ENCODE measurements at places on chromosomes 1 and 21.
A peak's percentile ranks its signal among the peaks of the same experiment; 100 is the strongest.

- DNase-seq = no peak
Measured at GRCh38 chr1:12556368-12556930, 61.6 kb downstream of the DHRS3 start.

- no peak for DNase-seq
Measured at GRCh38 chr1:167648978-167649744, 19.1 kb downstream of the RCSD1 start.

DNA sequence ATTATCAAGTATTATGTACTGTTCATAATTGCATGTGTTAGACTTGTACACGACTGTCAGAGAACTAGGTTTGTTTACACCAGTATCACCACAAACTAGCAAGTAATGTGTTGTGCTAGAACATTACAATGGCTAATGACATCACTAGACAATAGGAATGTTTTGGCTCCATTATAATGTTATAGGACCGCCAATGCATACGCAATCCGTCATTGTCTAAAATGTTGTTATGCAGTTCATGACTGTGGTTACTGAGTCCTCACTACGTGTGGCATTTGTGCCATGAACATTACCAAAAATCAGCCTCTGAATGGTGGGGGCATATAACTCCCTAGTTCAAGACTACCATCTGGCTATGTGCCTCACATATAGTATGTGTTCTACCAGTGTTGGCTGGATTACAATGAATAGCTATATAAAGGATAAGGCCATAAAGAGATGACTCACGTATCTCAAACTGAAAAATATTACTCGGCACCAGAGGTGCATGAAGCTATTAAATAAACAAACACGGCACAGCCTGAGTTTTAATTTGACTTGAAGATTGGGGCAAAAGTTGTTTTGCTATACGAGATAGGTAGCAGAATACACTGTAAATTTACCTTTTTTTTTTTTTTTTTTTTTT is 89.1 kb upstream of the COL24A1 start:
- no peak for DNase-seq

GRCh38 chr1:118989006-118989815 is 1.1 kb upstream of the TBX15 start:
- DNase-seq = no peak

- peak; percentile 40 for DNase-seq
Measured at GRCh38 chr1:192530254-192530653, 45.3 kb upstream of the RGS1 start.

GRCh38 chr1:26419494-26419893 is 8.9 kb downstream of the LIN28A start:
- no peak for DNase-seq

DNA sequence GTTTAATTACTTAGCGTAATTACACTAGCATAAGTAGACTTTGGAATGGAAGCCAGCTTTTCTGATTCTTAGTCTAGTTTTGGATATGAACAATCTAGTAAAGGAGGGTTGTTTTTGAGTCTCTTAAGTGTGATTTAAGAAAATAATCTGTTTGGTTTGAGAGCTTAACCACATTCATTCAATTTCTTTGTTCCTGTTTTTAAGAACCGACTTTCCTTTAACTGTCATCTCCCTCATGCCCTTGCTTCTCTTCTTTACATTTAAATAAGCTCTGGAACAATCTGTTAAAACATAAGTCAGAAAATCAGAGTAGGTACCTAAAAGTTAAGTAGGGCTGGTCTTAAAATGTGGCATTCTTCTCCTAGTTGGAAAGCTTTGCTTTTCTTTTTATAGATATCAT is 27.7 kb downstream of the CDC42 start:
- no peak for DNase-seq

GRCh38 chr1:183263886-183264602 is 78.0 kb downstream of the LAMC2 start:
- no peak for DNase-seq

DNA sequence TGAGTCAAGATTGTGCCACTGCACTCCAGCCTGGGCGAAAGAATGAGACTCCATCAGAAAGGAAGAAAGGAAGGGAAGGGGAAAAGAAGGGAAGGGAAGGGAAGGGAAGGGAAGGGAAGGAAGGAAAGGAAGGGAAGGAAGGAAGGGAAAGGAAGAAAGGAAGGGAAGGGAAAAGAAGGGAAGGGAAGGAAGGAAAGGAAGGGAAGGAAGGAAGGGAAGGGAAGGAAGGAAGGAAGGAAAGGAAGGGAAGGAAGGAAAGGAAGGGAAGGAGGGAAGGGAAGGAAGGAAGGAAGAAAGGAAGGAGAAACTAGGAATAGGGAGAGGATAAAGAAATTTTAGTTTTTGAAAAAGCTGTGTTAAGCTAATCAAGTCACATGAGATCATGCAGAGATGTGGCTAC is 33.4 kb upstream of the NID1 start:
- DNase-seq = no peak

DNA sequence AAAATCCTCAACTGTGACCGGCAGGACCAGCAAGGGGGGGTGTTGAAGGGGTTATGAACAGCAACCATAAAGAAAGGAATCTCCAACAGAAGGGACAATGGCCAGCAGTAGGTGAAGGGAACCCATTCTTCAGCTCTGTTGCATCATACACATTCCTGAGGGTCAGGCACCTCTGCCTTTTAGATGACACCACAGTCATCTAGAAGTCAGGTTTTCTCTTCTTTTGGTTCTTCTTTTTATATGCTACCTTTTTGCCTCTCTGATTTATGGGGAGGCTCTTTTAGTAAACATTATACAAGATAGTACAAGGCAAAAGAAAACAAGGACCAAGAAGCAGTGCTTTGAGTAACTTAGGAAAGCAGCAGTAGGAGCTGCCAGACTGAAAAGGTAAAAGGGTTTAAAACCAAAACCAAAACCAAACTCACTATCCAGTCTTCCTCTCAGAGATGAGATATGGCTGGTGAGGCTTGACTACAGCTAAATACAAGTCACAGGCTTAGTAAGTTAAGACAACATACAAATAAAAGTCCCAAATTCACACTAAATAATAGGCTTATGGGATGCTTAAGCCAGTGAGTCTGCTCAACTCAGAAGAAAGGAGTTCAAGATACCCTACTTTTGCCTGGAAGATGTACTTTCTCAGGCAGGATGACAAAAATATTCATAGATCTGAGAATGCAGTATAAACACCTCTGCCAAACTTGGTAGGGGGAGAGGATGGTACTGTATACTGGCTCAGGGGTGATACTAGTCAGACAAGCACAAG is 4.1 kb downstream of the TEX38 start:
- peak; percentile 38 for DNase-seq

- DNase-seq = no peak
Measured at GRCh38 chr1:158686111-158687009, at the start of gene SPTA1. Gene SPTA1, minus strand, starts transcription at chr1:158686715. Its CDS starts 198 bp downstream, at chr1:158686517.

DNA sequence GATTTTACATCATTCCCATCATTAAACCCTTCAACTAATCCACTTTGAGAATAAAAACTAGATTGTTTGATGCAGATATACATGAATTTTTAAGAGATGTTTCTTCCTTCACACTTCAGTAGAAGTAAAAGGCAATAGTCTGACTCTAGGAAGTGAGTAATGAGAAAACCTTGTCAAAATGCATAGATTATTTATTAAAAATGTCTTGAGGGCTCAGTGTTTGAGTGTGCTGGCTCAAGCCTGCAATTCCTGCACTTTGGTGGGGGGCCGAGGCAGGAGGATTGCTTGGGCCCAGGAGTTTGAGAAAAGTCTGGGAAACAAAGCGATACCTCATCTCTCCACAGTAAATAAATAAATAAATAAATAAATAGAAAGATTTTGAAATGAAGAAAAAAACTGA is 177.1 kb downstream of the NEGR1 start:
- no peak for DNase-seq

- DNase-seq = no peak
Measured at GRCh38 chr1:94324178-94324544, 86.8 kb upstream of the ARHGAP29 start.

- no peak for DNase-seq
Measured at GRCh38 chr1:155305881-155306391, 2.7 kb upstream of the FDPS start.

DNA sequence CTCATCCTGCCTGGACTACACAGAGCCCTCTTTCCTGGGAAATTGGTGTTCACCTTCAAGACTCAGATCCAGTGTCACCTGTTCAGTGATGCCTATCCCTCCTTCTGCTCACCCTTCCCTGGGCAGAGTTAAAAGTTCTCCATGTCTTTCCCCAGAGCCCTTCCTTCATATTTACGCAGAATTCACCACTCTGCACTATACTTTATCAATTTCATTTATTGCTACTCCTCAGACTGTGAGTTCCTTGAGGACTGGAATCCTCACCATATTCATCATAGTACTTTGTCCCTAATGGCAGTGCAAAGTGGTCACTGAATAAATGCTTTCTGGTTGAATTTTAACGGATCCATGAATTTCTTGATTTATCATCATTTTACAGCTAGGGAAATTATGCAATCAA is 300.0 kb downstream of the CHRM3 start:
- no peak for DNase-seq

DNA sequence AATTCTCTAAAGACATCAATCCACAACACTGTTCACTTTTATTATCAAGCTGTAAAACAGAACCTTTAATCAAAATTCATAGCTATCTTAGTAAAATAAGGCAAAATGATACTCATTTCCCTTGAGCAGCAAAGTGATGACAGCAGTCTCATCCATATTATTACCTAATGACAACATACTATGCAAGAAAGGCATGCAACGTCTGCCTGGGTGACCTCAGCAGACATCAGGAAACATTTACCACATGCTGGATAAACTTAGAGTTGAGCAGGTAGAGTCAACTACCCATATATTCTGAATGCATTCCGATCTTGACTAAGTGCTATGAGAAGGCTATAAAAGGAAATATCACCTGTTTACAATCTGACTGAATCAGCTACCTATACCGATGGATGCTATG is 145.1 kb downstream of the SIPA1L2 start:
- DNase-seq = no peak

Measured in GM10248 (cell line).